ENCODE measurements at places on chromosomes 3 and 15. TPM values are rescaled to one million over a fixed set of nuclear protein-coding genes. Genes with fewer than 3 reads are reported as not detected.
A peak's percentile ranks its signal among the peaks of the same experiment; 100 is the strongest.

Gene DNAH12
- total RNA-seq, result not detected

Gene RBP2
- not detected for total RNA-seq

Gene ANKRD63
- not detected for total RNA-seq

Gene CFAP100
- total RNA-seq, result not detected

Gene SI
- not detected for total RNA-seq

Gene CCNDBP1
- total RNA-seq, result 92.1 TPM

- no peak for DNase-seq
Observed at GRCh38 chr3:88075072-88075471, 16.0 kb downstream of the ZNF654 start.

GRCh38 chr15:96889734-96890480 lies 559.4 kb downstream of the NR2F2 start:
- peak; percentile 10 for DNase-seq

- DNase-seq, result peak; percentile 50
Observed at GRCh38 chr15:69852482-69852881, 245.2 kb downstream of the TLE3 start.

- DNase-seq, result peak; percentile 66
Observed at GRCh38 chr3:72633121-72633520, 215.1 kb downstream of the SHQ1 start.

GRCh38 chr15:93296759-93297500 lies 207.9 kb upstream of the RGMA start:
- DNase-seq, result no peak

GRCh38 chr15:91289324-91289723 lies 189.3 kb downstream of the SV2B start:
- no peak for DNase-seq

- DNase-seq, result peak; percentile 11
Observed at GRCh38 chr3:108590460-108590859, 938 bp downstream of the DZIP3 start.

- DNase-seq, result no peak
Observed at GRCh38 chr3:46561951-46562350, 4.2 kb downstream of the LRRC2 start.

DNA sequence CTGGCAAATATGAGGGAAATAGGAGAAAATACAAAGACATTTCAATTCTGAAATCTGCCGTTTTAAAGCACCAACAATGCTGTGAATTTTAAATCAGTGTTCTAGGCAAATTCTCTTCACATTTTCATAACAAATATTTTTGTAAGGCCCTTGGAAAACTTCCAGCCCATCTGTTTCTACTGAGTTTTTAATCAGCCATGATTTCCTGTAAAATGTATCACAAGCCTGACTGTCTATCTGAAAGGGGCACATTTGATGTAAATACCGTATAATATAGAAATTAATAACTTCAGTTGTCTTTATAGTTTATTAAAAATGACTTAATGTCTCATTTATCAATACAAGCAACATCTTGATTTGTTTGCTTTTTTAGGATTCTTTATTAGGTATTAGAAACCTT lies 454.7 kb downstream of the PYDC2 start:
- DNase-seq, result no peak

DNA sequence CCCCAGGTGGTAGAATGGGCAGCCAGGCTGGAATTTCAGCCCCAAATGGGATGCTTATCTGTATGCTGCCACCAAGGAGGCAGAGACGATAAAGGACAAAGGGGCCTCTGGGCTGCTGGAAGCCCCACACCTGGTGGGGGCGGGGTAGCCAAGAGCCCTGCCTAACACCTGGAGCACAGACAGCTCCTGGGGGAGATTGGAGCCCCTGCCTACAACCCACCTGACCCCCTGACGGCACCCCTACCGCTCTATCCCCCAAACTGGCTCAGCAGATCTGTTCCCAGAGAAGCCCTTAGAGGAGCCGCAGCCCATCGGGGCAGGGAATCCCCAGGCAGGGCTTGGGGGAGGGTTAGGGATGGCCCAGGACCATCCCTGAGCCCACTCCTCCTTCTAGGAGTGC lies 15.8 kb upstream of the SEMA3F start:
- no peak for DNase-seq

DNA sequence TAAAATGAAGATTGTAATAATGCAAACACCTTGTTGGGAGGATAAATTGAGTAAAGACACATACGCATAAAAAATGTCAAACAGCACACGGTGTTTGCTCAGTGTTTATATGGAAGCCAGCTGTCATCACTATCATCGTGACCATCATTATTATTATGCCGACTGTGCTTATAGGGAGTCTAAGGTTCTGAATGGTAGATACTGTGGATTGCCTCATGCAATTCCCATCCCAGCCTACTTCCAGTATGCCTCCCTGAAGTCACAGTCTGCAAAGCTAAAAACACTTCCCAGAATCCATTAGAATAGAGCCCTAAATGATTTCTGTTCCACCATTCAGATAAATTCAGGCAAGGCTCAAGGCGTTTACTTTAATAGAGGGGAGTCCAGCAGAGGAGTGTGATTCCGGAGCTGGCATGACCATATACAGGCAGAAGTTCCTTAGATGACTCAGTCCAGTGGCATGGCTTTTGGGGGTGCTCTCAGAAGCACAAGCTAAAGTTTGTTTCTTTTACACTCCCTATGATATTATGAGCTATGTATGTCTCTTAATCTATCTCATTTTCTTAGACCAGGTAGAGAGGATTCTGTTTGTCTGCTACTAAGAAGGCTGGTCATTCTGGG lies 148.7 kb downstream of the MEX3B start:
- DNase-seq, result peak; percentile 49

- DNase-seq, result no peak
Observed at GRCh38 chr3:115667738-115668065, 44.4 kb downstream of the GAP43 start.

- peak; percentile 91 for DNase-seq
Observed at GRCh38 chr3:172317984-172318383, 130.3 kb downstream of the GHSR start.

DNA sequence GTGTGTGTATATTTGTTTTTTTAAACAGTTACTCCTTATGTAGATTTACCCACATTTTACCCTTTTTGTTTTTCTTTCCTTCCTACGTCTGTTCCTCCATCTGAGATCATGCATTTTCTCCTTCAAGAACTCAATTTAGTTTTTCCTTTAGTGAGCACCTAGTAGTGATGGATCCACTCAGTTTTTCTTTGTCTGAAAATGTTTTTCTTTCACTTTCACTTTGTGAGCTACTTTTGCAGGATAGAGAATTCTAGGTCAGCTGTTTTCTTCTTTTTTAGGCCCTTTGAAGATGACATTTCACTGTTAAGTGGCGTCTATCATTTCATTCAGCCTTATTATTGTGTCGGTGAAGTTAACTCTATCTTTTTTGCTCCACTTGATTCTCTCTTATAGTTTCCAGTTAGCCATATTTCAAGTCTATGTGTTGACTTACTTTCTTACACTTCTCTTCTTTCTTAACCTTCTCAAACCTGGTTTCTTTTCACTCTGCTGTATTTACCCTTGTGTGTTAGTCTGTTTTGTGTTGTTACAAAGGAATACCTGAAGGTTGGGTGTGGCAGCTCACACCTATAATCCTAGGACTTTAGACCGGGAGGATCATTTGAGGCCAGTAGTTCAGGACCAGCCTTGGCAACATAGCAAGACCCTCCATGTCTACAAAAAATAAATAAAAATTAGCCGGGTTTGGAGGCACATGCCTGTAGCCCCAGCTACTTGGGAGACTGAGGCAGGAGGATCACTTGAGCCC lies 55.8 kb downstream of the PRKCI start:
- DNase-seq, result no peak

GRCh38 chr3:196688349-196688748 lies 23.7 kb downstream of the CEP19 start:
- no peak for DNase-seq

DNA sequence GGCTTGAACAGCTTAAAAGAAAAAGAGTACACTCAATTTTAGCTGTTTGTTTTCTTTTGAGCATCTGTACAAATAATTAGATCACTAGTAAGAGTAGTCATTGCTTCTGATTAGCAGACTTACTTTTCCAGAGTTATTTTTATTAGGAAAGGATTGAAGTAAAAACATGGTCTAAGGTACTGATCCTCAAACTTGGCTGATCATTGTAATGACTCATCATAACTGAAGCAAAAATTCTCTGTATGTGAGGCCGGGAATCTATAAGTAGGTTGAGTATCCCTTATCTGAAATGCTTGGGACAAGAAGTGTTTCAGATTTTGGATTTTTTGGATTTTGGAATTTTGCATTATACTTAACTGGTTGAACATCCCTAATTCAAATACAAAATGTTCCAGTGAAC lies 12.4 kb downstream of the NMD3 start:
- DNase-seq, result no peak

GRCh38 chr3:170865209-170866094 lies 4.5 kb downstream of the RPL22L1 start:
- no peak for DNase-seq

- DNase-seq, result peak; percentile 46
Observed at GRCh38 chr3:71066849-71067261, 516.7 kb downstream of the FOXP1 start.

DNA sequence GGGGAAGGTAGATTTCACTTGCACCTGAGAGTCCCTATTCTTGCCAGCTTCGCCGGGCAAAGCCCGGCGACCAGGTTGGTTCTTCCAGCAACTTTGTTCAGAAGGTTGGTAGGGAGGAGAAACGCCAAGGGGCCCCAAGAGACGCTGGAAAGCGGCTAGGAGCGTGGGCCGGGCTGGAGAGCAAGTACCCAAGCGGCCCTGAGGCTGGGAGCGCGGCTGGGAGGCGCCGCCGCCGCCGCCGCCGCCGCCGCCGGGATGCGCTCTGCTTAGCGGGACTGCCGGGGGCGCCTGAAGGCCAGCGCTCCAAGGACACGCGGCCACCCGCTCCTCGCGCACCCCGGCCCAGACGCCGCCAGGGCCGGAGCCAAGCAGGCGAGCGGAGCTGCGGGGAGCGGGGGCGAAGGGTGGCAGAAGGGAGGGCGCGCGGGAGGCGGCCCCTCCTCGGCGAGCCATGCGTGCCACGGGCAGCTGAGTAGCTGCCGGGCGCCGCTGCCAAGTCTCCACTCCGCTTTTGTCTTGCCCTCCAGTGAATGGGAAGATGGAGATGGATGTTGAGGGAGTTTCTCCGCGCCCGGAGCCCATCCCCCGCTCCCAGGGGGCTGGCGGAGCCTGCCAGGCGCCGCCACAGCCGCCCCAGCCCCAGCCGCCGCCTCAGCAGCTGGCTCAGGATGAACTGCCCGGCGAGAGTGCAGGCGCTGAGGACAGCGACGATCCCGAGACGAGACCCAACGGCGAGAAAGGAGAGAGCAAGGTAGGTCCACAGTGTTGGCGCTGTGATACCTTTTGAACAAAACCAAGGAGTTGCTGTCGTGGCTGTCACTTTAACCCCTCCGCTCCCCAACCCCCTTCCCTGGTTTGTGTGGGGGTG lies 227.4 kb upstream of the AZI2 start:
- DNase-seq, result peak; percentile 4

DNA sequence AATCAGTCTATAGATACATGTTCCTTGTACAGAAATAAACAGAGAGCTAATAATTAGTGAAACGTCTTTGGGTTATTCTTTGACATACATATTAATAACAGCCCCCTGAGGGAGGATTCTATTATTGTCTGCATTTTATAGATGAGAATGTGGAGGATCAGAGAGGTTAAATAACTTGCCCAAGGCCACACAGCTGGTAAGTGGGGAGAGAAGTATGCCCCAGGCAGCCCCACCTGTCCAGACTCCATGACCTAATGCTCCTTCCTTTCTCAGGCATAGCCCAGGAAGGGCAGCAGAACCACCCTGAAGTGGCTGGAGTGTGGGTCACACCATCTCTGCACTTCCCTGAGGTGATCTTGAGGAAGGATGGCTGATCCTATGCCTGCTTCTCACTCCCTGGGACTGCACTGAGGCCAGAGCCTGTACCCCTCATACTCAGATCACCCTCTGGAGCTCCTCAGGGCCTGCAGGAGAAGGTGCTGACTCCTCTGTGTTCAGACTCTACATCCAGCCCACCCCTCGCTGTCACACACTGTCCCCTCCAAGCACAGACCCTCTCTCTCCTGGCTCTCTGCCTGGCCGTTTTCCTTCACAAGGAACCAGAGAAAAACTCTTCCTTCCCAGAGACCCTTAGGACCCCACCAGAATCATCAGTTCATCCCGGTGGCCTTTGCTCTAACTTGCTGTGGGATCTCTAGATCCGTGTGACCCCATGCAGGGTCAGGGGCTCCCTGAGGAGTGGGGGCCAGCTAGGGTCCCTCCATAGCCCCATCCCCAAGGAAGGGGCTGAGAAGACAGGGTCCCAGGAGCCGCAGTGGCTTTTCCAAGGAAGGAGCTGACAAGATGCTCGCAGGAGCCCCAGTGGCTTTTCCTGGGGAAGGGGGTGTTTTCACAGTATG lies 4.4 kb upstream of the HHATL start:
- no peak for DNase-seq

DNA sequence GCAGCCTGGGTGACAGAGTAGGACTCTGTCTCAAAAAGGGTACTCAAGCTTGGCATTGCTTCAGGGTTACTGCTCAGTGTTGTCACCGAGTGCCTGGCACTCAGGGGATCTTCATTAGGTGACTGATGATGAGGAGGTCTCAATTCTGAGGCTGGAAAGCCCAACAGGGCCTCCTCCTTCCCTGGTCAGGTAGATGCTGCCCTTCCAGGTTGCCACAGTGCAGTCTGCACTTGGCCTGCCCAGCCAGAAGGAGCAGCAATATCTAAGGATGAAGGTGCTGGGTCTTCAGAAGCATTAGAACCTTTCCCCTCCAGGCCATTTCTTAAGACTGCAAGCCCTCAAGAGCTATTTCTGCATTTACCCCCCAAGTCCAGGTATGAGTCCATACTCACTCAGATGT lies 42.0 kb downstream of the PGPEP1L start:
- DNase-seq, result no peak

DNA sequence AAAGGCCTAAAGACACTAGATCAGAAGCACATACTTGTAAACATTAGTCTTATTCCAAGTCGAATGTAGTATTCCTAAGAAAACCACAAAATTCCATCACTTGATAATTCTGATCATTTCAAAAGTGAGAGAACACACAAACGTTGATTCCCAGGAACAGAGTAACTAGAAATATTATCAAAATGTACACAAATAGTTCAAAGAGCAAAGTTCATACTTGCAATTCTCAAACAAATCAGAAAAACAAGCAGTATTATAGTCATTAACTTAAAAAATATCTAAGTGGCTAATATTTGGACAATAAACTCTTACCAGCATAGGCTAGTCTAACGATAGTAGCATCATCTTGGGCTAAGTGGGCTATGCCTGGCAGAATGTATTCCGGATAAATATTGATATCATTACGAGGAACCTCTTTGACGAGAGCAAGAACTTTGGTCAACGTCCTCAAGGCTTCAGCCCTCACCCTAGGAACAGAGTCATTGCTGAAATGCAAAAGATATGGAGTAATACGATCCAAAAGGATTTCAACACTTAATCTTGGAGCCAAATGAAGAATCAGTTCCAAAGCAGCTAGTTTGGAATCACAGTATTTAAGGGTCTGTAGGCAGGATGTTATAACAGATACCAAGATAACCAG lies 13.3 kb downstream of the PIK3R4 start:
- DNase-seq, result no peak

DNA sequence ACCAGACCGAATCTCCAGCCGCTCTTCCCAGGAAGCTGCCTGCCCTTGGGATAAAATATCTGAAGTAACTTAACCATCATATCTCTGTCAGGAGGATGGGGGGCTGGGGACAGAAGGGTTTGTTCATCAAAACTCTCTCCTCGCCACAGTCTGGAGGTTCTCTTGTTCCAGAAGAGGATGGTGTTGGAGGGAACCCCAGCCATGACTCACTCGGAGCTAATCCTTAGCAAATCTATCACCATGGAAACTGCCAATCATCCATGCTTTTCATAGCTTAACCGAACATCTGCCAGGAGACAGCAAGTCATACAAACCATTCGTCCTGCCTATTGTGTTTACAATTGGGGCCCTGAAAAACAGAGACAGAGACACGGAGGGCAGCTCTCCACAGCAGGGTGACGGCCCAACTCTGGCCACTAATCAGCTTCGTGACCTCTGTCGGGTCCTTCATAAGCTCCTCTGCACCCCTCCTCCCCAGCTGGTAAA lies 73.8 kb upstream of the HEG1 start:
- DNase-seq, result peak; percentile 100
